Inflammatory macrophage treated with lipopolysaccharide for 4 hours (primary cell): ENCODE measurements at places on chromosomes 5 and 9.

DNA sequence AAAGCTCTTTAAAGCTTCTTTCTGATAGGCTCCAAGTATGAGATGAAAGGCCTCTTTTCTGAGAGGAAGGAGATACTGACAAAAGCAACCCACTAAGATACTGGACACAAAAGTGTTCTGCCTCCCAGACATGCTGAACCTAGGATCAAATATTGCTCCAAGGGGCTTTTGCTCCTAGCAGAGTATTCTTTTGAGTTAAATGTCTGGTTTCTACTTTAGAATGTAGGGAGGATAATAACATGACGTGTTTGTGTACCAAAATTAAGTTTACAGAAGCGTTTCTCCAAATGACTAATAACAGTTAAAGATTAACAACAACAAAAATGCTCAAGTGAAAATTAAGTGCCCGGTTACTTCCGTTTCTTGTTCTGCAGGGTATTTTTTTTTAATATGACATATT lies 2293.3 kb upstream of the C9orf72 start:
- DNase-seq = no peak

DNA sequence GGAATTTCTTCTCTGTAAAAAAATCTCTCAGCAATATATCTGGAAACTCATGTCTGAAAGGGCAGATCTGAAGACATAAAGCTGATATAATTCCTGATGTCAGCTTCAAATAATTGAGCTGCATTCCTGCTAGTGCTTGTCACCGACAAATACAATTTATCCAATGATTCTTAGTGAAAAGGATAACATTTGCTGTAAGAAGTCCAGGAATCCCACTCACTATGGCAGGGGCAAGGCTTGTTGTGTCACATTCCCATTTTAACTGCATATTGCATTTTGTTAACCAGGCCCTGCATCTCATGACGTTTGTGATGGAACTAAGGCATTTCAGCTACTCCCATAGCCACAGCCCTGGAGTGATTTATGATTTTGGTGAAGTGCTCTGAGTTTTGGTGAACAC lies 160.1 kb upstream of the DAB2 start:
- DNase-seq = no peak

DNA sequence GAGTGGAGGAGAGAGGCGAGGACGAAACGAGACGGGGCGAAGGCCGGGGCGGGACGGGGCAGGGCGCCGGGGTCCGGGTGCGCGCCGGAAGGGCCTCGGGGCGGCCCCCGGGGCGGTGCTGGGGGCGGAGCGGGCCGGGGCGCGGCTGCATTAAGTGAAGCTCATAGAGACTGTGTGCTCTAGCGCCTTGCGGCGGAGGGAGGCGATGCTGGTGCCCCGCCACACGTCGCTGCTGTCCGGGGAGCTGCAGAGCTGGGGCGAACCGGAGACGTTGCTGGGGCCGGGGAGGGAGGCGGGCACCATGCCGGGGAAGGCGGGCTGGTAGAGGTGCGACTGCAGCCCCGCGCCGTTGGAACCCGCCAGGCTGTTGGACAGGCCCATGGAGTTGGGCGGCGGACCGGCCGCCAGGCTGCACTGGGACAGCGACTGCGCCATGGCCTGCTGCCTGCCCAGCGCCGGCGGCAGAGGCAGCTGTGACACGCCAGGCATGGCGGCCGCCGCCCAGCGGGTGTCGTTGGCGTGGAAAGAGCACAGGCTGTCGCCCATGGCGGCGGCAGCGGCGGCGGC lies 8.3 kb downstream of the OTP start:
- DNase-seq = peak; percentile 72

GRCh38 chr9:68912561-68912960 lies 101.4 kb downstream of the PRKACG start:
- DNase-seq = no peak

DNA sequence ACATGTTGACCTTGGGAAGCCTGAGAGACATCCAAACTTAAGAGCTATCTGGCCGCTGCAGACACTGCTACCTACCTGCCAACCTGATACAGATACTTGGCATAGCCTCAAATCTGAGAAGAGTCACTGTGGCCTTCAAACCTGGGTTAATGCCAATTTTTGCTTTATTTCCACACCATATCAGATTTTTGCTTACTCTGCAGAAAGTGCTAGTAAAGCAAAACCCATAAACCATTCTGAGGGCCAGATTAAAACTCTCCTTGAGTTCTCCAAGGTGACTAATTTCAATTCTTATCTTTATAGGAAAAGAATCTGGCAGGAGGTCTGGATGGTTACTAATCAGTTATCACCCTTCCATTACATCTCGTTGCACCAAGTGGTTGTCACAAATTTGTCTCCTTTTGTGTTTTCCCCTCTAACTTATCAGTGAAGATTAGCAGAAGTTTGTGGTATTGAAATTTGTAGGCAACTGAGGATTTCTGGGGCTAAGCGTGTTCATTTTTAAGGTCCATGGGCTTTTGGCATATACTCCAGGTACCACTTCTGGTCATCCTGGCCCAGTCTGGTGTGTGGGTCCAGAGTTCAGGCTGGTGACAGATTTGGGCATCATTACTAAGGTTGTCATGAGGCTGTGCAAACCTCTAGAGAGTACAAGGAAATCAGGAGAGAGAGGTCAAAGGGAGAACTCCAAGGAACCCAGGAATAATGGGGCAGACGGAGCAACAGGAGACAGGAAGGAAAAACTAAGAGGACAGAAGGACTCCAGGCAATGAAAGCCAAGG lies 177.9 kb downstream of the TSSK1B start:
- no peak for DNase-seq

GRCh38 chr5:98637116-98637515 lies 136.3 kb upstream of the RGMB start:
- no peak for DNase-seq

DNA sequence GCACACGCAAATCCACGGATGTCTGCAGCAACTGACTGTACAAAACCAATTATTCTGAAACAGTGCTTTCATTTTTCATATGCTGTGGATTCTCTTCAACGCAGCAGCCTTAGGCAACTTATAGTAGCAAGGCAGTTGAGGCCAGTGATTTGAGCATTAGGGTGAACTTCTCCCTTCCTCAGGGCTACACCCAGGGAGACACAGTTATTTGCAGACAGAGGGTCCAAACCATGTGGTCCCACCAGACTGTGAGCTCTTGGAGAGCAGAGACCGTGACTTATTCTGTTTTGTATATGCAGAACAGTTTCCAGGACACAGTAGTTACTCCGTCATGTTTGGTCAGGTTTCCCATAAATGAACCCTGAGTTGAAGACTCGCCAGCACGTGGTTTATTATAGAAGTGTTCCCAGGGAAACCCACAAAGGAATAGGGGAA lies 19.0 kb upstream of the WHRN start:
- DNase-seq = no peak

DNA sequence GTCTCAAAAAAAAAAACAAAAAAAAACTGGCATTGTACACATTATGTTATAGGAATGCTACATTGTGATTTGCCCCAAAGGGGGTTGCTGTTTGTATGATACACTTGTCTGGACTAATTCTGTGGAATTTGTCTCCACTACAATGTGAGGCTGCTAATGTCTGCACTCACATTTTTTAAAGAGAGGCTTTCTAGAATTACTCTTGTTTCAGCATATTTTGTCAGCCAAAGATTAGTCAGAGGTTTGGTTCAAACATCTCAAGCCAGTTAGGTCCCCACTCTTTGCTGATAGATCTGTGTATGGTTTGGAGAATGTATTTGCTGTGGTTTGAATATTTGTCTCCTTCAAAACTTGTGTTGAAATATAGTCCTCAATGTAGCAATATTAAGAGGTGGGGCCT lies 59.3 kb upstream of the ZNF169 start:
- DNase-seq = no peak

- DNase-seq = no peak
Observed at GRCh38 chr5:114977979-114978573, 191.6 kb downstream of the TRIM36 start.

GRCh38 chr9:124795881-124796431 lies 19.0 kb downstream of the OLFML2A start:
- no peak for DNase-seq

DNA sequence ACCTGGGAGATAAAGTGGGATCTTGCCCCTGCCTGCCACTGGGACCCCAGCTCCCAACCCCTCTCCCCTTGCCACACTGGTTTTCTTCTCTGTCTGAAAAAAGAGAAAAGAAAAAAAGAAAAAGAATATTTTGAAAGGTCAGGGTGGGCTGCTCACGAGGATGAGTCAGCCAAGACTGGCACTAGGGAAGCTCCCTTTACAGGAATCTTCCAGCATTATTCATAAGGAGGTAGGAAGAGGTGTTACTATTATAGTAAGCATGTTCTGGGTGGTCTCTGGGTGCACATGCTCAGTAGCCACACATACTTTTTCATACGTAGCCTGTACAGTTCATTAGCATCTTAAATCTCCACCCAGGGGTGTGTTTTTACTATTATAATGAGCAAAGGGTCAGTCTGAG lies 46.8 kb upstream of the HAND1 start:
- no peak for DNase-seq

GRCh38 chr9:110912419-110913291 lies 125.6 kb downstream of the LPAR1 start:
- DNase-seq = peak; percentile 61

- DNase-seq = no peak
Observed at GRCh38 chr9:115289757-115290208, 171.8 kb upstream of the TNC start.

GRCh38 chr9:81666123-81666522 lies 23.2 kb downstream of the TLE1 start:
- no peak for DNase-seq

- DNase-seq = no peak
Observed at GRCh38 chr5:126235628-126236027, 187.6 kb upstream of the GRAMD2B start.

DNA sequence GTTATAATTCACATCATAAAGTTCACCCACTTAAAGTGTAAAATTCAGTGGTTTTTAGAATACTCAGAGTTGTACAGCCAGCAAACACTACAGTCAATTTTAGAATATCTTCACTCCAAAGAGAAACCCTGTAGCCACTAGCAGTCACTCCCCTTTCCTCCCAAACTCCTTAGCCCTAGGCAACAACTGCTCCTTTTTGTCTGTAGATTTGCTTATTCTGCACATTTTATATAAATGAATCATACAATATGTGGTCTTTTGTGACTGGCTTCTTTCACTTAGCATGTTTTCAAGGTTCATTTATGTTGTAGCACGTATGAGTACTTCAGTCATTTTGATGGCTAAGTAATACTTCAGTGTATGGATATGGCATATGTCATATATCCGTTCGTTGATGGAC lies 38.7 kb downstream of the TGFBR1 start:
- no peak for DNase-seq

GRCh38 chr9:137021979-137022661 lies 5.9 kb downstream of the ABCA2 start:
- DNase-seq = peak; percentile 88

DNA sequence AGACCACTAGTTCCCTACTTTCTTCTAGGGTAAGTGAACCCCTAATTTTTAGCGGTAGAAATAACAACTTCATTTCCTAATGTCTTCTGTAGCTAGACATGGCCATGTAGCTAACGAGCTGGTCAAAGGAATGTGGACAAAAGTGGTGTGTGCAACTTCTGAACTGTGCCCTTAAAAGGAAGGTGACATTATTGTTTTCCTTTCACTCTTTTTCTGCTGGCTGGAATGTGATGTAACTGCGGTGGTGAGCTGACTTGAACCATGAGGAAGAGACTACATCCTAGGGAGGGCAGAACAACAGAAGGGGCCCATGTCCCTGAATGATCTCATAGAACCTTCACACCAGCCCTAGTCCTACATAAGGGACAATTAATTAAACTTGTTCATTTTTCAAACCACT lies 1.3 kb upstream of the SNX2 start:
- peak; percentile 68 for DNase-seq

DNA sequence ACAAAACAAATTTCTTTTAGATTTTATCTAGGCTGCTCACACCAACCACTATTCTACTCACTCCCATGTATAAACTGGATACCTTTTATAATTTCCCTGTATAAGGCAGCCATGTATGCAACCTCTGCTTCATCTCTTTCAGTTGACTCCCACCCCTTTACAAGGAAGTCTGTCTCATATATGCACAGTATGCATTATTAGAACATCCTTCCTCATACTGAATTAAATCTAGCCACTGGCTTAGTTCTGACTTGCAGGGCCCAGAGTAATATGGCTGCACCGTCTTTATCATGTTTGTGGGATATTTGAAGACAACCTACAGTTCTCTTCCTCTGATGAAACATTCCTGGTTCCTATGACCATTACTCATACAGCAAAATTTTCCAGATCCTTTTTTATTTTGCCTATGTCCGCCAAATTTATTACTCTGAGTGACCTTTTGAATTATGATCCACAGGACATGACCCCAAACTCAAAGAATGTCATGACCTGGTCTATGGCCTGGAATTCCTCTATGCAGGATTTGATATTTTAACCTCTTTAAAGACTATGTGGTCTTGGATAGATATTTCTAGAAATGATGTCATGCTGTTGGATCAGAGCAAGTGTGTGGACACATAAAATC lies 76.6 kb upstream of the ITGA1 start:
- no peak for DNase-seq

GRCh38 chr5:127997201-127997704 lies 86.3 kb upstream of the SLC12A2 start:
- no peak for DNase-seq

DNA sequence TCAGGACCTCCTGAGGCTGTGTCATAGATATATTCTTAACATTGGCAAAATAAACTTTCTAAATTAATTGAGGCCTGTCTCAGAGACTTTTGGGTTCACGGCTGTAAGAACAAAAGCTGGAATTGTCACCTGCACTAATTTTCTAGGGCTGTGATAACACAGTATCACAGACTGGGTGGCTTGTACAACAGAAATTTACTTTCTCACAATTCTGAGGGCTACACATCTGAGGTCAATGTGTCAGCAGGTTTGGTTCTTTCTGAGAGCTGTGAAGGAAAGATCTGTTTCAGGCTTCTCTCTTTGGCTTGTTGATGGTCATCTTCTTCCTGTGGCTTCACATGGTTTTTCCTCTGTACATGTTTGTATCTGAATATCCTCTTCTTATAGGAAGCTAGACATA lies 29.2 kb upstream of the NFIL3 start:
- DNase-seq = no peak

DNA sequence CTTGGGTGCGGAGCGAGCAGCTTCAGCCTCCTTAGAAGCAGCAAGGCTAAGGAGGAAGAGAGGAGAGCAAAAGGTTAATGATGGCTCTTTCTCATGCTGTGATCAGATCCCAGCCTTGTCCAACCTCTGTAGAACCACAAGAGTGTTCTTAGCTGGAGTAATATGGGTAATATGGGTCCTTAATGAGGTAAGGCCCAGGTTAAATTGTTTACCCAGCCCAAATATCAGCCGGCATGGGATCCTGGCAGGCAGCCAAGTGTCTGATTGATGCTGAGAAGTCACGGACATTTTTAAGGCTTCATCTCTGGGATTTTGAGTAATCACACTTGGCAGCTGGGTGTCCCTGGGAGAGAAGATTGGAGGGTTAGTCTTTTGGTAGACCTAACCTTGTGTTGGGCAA lies 32.3 kb downstream of the GLRA1 start:
- no peak for DNase-seq

DNA sequence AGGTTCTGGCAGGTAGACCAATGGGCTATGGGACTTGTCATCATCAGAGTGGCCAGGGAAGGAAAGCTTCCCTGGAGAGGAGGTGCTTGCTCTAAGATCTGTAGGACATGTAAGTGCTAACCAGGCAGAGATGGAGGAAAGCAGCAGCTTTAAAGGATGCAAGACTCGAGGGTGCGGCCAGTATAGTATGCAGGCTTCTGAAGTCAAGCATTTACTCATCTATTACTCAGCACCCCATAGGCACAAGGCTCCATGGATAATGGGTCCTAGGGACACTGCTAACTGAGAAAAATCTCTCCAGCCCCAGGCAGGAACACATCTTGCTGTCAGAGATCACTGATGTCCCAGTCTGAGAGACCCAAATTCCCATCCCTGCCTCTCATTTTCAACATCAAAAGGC lies 49.7 kb downstream of the WWC1 start:
- no peak for DNase-seq
